ENCODE measurements at places on chromosomes 4 and X. TPM values are rescaled to one million over a fixed set of nuclear protein-coding genes. Genes with fewer than 3 reads are reported as not detected.

BST1 gene
- total RNA-seq, result 0.43 TPM

- no peak for DNase-seq
Measured at GRCh38 chrX:26442340-26442739, 226.4 kb downstream of the MAGEB5 start.

PABPC1L2B gene
- total RNA-seq, result not detected

DNA sequence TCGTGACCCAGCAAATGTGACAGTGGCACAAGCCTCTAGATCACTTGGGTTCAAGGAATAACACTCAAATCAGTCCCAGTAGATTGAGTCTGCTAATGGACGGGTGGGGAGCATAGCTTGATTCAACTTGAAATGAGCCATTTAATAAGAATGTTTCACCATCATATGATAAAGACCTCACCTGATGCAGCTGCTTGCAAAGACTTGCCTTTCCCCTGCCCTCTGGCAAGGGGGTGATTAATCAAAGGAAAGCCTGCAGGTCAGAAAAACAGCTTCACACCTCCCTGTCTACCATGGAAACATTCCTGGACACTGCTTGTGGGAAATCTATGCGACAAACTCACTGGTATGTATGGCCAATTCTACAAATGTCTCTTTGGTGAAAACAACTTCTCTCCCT lies 54.5 kb downstream of the CD99L2 start:
- no peak for DNase-seq
